ENCODE measurements at places on chromosomes 5 and 9.

GRCh38 chr5:59079622-59080620 lies 497.0 kb downstream of the RAB3C start:
- no peak for DNase-seq

GRCh38 chr5:122151640-122152039 lies 22.3 kb downstream of the ZNF474 start:
- no peak for DNase-seq

DNA sequence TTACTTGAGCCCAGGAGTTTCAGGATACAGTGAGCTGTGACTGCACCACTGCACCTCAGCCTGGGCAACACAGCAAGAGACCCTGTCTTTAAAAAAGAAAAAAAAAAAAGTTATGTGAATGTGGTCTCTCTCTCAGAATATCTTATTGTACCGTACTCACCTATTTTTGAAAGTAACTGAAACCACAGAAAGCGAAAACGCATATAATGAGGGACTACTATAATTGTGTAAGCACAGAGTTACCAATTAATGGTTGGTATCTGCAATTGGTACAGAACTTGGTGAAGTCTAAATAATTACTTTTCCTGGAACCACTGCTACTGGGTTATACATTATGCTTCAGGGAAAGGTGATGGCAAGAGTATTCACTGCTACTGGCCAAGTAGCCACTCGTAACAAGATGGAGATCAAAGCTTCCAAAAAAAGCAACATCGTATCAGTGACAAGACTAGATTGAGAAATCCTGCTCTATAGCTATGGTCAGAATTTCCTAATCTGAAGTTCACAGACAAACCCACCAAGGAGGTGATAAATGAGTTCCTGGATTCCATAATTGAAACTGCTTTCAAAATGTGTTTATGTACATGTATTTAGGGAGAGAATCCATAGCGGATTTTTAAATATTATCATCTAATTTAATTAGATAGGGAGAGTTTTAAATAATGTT lies 82.7 kb downstream of the NR6A1 start:
- DNase-seq = no peak

GRCh38 chr9:129272348-129273025 lies 94.4 kb upstream of the IER5L start:
- DNase-seq = no peak

DNA sequence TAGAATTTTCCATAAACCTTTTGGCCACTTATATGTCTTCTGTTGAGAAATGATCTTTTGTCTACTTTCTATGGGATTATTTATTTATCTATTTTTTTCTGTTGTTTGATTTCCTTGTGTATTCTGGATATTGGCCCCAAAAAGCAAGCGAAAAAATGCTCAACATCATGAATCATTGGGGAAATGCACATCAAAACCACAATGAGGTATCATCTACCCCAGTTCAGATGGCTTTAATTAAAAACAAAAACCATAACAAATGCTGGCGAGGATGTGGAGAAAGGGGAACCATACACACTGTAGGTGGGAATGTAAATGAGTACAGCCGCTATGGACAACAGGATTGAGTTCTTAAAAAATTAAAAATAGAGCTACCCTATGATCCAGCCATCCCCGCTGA lies 125.0 kb upstream of the LPCAT1 start:
- DNase-seq = no peak

GRCh38 chr9:135701067-135701958 lies 672 bp upstream of the KCNT1 start:
- DNase-seq = no peak

GRCh38 chr5:153276151-153276550 lies 214.3 kb upstream of the GRIA1 start:
- DNase-seq = no peak

GRCh38 chr9:3916411-3916810 lies 383.5 kb downstream of the GLIS3 start:
- DNase-seq = no peak

GRCh38 chr5:32109236-32109635 lies 64.9 kb downstream of the GOLPH3 start:
- no peak for DNase-seq

- peak; percentile 4 for DNase-seq
These were observed 192.1 kb upstream of the TRIM32 start for GRCh38 chr9:116494815-116495634.

GRCh38 chr9:121576281-121577075 lies 75.0 kb upstream of the DAB2IP start:
- no peak for DNase-seq

DNA sequence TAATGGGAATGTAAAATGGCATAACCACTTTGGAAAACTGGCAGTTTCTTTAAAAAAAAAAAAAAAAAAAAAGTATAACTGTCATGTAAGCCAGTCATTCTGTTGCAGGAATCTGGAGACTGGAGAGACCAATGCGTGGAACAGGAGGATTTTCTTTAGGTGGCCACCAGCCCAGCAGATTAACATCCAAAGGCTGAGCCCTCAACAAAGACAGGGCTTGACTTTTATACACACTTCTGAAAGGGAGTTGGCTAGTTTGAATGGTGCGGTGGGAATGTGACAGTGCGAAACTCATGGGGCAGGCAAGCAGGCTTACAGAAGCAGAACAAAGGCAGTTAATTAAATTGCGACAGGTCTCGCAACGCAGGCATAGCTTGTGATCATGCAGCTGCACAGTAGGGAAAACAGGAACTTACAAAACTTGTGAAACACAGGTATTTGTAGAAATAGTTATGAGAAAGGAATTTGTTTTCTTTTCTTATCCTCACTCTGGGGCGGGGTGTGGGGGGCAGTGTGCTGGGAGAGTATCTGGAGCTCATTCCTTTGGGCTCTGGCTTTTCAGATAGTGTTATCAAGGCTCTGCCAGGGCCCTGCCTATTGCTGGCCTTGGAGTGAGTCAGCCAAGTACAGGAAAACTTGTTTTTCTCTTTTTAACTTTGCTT lies 12.0 kb downstream of the UIMC1 start:
- no peak for DNase-seq

- no peak for DNase-seq
These were observed 957.3 kb downstream of the CDH12 start for GRCh38 chr5:21895766-21896350.

GRCh38 chr9:136297766-136298735 lies 5.8 kb downstream of the CCDC187 start:
- no peak for DNase-seq

GRCh38 chr5:175282611-175283225 lies 161.3 kb downstream of the DRD1 start:
- no peak for DNase-seq

- no peak for DNase-seq
These were observed 104.6 kb downstream of the MTX3 start for GRCh38 chr5:79886456-79886855.

DNA sequence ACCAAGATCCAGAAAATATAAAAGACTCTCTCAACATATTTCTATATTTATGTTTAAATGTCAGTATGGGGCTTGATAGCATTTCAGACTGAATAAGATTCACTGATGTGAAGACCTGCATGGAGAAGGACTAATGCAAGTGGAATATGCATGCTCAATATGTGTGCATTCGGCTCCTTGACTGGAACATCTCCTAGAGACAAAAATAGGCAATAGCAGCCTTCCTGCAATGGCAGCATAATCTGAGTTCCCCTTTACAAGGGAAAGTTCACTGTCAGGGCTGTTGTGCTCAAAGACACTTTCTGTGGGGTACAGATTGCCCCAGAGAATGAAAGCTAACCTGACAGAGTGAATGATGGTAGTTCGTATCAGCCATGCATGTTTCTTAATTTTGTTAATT lies 42.4 kb downstream of the STARD4 start:
- DNase-seq = no peak

GRCh38 chr5:86671536-86671935 lies 53.8 kb downstream of the COX7C start:
- DNase-seq = no peak

- peak; percentile 24 for DNase-seq
These were observed 29.2 kb downstream of the EXOC3 start for GRCh38 chr5:472076-472655.

GRCh38 chr9:14593406-14593805 lies 99.8 kb downstream of the ZDHHC21 start:
- no peak for DNase-seq

GRCh38 chr5:138953387-138954256 lies 78.5 kb upstream of the LRRTM2 start:
- DNase-seq = no peak

GRCh38 chr5:115413651-115414050 lies 117.2 kb upstream of the CCDC112 start:
- no peak for DNase-seq

- no peak for DNase-seq
These were observed 487.2 kb upstream of the ST8SIA4 start for GRCh38 chr5:101390151-101390908.

- DNase-seq = no peak
These were observed 45.7 kb downstream of the STOM start for GRCh38 chr9:121324316-121324715.

- DNase-seq = no peak
These were observed 26.9 kb downstream of the TICAM2 start for GRCh38 chr5:115575167-115576070.

GRCh38 chr5:32261198-32261597 lies 51.5 kb downstream of the MTMR12 start:
- DNase-seq = peak; percentile 22

DNA sequence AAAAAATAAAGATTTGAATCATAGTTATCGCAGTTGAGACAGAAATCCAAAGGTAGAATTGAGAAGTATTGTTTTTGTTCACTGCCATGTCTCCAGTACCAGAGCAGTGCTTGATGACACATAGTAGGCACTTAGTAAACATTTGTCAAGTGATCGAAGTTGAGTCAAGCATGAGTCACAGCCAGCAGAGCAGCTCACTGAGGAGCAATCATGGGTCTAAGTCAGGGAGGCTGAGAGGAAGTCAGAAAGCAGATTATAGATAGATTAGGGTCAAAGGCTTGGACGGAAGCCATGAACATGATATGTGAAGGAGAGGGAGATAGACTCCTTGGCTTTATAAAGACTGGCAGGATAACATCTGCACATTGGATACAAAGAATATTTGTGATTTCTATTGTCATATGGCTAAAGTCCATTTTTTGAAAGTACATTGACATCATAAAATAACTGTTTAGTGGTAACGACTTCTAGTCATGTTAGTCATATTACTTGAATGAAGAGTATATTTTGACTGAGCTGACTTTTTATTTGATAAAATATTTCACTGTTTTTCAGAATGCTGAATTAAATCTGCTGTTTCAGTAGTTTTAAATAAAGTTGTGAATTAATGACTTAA lies 168.5 kb downstream of the RAB3C start:
- DNase-seq = peak; percentile 59

GRCh38 chr9:4939118-4939561 lies 45.9 kb upstream of the JAK2 start:
- DNase-seq = no peak

- peak; percentile 66 for DNase-seq
These were observed 27.6 kb downstream of the AQP7 start for GRCh38 chr9:33374634-33375237.
